ENCODE measurements at places on chromosomes 2 and 18.

GRCh38 chr18:45110577-45111501, 430.2 kb downstream of the SETBP1 start:
- DNase-seq: peak; percentile 53

DNA sequence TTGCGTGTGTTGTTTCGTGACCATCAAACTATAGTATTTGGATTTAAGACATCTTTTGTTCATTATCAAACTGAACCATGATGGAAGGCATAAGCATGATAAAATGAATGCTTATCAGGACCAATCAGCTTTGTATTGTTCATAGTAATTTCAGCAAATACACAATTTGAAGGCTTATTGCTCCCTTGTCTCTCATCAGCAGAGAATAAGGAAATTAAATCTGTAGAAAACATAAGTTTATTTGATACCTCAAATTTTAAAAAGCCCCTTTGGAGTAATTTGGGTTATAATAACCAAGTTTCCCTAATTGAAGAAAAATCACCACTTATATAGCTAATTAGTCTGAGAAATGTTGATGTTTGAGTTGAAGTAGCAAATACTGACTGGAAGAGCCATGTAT, 705.7 kb downstream of the NUP35 start:
- DNase-seq: no peak

- DNase-seq: no peak
Measured at GRCh38 chr18:56391931-56392590, 246.3 kb downstream of the TXNL1 start.

- no peak for DNase-seq
Measured at GRCh38 chr18:31901063-31901462, 41.9 kb downstream of the TRAPPC8 start.

GRCh38 chr2:39851651-39852110, 72.6 kb upstream of the THUMPD2 start:
- peak; percentile 55 for DNase-seq

GRCh38 chr18:80210312-80211083, 36.8 kb downstream of the PARD6G start:
- no peak for DNase-seq

DNA sequence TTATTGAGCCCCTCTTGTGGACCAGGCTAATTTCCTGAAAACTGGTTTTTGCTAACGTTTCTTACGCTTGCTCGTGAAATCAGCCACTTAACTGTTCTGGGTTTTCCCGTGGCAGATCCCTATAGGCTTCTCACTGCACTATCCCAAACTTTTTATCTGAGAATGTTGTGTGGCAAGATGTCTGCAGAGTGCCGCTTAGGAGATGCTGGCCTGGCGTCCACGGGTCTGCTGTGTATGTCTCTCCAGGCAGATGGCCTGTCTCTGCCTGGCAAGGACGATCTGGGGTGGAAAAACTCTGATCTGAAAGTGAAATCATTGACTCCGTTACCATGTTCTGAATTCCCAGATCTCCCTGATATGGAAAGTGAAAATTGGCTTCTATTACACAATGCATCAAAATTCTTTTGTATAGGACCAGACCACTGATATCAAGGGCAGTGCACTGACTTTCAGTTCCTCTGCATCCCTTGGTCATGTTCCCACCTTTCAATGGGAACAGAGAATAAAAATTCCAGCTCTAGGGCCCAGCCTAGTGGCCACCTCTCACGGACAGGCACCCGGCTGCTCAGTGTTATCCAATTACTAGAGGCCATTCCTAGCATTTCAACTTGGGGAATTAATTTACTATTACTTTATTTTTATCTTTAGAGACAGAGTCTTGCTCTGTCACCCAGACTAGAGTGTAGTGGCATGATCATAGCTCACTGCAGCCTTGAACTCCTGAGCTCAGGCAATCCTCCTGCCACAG, 154.6 kb downstream of the ACOXL start:
- no peak for DNase-seq

GRCh38 chr18:35376742-35377695, at the start of gene ZNF396:
TSS of gene ZNF396 (minus strand) at chr18:35377337. CDS start at chr18:35374292, 3,045 bp downstream.
- peak; percentile 84 for DNase-seq

GRCh38 chr2:201852878-201853415, 46.6 kb downstream of the CDK15 start:
- DNase-seq: no peak

DNA sequence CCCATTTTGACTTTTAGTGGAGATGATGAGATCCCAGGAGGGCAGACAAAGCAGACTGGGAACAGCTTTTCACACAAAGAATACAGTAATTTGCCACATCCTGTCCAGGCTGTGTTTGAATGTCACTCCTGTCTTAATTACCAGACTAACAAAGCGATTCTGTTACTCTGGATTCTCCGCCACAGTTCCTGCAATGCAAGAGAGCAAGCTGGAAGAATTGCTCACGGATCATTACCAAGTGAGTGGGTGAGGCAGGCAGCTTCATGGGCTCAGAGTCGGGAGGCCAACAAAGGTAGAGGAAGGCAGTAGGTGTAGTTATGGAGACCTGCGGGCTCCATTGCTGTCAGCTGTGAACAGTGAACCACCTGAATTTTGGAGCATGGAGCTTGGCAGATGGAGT, 250.5 kb upstream of the ATP5MC3 start:
- no peak for DNase-seq

DNA sequence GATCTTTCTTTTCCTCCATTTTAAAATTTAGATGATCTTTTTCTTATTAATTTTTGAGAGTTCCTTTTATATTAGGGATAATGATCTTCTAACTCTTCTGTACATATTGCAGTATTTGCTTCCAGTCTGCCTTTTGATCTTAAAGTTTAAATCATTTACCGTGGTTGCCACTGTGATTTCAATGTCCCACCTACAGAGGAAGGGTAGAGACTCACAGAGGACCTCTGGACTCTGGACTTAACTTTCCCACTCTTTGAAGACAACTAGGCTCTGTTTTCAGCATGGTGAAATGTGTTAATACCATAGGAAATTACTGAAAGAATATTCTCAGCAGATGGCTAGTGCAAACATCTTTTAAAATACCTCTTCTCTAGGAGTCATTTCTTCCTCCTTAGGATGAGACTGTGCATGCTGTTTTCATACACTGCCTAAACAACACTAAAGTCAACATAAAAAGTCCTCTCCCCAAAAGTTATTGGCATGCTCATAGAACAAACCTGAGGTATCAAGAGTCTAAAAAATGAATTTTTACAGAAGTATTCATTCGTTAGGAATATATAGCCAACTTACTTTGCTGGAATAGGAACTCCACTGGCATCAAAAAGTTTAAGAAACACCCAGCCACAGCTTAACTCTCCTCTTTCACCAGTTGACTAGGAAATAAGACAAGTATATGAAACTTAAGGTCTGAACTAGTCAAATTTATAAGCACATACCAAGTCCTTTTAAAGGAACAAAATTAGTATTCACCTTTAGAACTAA, 30.7 kb upstream of the MALL start:
- no peak for DNase-seq

DNA sequence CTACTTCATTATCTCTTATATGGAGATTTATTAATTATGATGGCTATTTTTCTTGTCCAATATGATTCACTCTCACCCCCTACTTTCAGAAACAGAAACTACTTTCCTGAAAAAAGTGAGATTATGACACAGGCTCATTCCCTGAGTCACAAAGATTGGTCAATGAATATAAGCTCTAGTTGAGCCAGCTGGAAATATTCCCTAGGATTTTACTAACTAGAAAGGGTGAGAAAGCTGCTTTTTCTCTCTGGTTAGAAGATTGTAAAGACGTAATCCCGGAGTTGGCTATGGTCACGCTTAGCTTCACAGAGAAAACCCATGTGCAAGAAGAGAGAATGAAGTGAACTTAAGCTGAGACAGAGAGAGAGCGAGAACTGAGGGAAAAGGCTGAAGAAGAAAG, 223.7 kb upstream of the SMAD7 start:
- DNase-seq: no peak

- DNase-seq: no peak
Measured at GRCh38 chr2:101773137-101773536, 75.6 kb downstream of the MAP4K4 start.

DNA sequence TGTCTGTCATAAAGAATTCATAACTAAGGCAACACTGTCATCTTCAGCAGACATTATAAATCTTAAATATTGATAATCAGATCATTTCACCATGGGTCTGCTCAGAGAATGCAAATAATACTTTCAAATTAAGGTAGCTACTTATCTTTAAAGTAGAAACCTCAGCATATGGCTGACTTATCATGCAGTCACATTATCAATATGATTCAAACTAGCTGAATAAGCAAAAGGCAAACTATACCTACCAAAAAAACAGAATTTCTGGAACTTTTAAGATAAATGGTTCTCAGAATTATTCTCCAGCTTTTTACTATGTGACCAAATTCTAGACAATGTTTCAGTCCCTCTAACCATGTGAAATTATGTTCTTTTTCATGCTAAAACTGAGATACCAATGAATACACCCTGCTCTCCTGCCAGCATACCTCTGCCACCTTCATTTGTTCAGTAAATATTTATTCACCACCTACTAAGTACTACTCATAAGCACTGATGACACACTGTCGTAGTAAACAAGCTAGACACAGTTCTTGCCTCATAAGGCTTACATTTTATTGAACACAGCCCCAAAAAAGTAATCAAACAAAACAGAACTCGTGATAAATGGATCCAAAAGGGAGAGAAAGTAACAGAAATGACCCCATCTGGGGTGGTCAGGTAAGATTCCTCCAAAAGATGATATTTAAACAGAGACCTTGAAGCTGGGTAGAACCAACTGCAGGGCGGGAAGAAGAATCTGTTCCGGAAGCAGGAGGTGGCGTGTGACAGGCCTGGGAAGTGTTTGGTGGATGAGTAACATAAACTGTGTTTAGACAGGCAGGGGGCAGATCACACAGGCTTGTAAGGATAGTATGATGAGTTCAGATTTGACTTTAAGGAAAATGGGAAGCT, 17.7 kb downstream of the SPIRE1 start:
- no peak for DNase-seq

GRCh38 chr2:200828104-200828503, 16.4 kb downstream of the BZW1 start:
- no peak for DNase-seq

All from right hindlimb (tissue), 1 donor.